ENCODE measurements at places on chromosomes 4 and X.

DNA sequence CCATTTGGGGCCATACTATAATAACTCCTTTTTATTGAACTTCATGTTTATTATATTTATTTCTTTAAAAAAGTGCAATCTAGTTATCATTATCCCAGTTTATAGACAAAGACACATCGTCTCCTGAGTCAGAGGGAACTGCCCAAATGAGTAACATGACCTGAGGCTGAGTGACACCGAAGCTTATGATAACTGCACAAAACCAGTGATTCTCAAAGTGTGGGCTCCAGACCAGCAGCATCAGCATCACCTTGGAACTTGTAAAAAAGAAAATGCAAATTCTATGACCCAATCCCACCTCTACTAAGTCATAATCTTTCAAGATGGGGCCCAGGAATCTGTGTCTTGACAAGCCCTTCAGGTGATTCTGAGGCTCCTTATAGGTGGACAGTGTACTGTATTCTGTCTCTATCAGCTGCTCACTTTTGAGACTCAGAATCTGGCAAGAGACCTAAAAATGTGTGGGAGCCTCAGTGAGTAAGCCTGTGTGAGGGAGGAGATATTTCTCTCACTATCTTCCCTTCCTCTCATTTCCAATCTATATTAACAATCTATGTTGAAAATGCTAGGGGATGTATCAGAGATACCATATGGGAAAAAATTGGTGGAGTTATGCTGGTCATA lies 147.0 kb downstream of the PACRGL start:
- no peak for DNase-seq

GRCh38 chr4:108166441-108167315 lies 2.1 kb downstream of the LEF1 start:
- DNase-seq = no peak

- DNase-seq = no peak
These were observed 316.7 kb downstream of the RPA4 start for GRCh38 chrX:97200454-97200853.

- no peak for DNase-seq
These were observed 2.3 kb upstream of the AMBN start for GRCh38 chr4:70589785-70590184.

DNA sequence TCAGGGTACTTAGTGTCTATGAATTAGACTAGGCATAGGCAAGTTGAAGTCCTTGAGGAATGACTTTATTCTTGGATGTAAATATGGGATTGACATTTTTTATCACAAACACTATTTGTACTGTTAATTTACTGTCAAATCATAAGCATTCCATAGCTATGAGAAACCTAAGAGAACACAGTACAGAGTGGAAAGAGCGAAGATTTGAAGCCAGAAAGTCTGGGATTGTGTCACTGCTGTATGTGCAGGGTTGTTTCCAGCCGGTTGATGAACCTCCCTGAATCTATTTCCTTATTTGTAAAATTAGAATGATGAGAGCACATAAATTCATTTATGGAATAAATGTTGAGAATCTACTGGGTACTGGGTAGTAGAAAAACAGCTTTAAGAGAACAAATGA lies 14.4 kb upstream of the KLHL5 start:
- DNase-seq = no peak

- no peak for DNase-seq
These were observed 441 bp upstream of the ARHGAP4 start for GRCh38 chrX:153926552-153926857.

GRCh38 chr4:46870411-46870810 lies 38.6 kb downstream of the COX7B2 start:
- DNase-seq = no peak

DNA sequence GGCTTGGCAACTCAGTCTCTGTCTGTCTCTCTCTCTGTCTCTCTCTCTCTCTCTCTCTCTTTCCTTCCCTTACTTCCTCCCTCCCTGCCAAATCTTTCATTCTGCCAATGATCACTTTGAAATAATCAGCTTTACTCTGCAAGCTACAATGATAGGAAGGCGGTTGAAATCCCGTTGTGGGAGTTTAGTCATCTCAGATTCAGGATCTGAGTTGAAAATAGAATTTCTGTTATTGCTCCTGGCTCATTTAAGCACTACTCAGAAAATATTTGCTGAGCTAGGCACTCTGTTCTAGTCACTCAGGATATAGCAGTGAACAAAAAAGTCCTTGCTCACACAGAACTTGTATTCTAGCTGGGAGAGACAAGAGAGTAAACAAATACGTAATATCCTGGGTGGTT lies 56.3 kb upstream of the DCTD start:
- DNase-seq = no peak

- DNase-seq = no peak
These were observed 18.1 kb downstream of the CCNQ start for GRCh38 chrX:153580700-153581386.

GRCh38 chr4:128346054-128346716 lies 58.6 kb upstream of the PGRMC2 start:
- DNase-seq = no peak

DNA sequence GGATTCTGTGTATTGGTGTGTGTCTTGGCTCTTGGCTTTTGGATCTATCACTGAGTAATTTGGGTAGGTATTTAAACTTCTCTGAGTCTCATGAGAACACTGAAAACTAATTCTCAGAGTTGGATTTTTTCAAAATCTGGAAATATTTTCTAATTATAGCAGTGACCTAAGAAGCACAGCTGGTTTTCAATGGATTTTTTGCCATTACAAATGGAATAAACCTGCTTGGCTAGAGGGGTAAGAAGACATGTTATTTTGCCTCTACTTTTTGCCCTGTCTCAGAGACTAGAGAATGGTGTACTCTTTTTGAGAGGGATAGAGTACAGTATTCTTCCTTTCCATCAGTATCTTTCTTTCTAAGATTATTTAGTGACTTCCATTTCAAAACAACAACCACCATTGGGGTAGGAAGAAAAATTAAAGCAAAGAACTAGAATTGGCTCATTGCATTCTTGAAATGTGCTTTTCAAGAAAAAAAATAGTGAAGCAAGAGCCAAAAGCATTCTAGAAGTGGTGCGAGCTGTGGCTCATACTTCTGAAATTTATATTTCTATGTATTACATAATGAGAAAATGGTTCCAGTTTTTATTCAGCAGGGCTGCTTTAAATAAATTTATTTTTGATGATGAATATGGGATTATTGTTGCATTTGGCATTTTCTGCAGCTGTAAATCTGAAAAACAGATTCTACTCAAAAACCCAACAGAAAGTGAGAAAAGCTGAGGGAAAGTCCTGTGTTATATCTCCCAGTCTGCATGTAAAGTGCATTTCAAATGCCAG lies 850.2 kb upstream of the SLIT2 start:
- no peak for DNase-seq

DNA sequence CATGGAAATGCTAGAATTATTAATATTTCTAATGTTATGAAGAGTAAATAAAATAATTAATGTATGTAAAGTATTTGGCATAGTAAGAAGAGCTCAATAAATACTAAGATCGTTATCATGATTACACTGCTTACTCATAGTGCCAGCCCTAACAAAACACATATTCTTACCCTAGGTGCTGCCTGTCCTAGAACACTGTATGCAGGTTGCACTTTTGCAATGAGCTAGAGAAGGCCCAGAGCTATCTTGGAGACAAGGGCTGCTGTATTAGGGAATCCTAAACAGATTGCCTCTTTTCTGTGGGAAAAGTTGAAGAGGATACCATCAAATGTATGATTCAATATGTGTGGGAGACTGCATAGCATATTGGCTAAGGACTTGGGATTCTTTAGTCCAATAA lies 48.0 kb upstream of the TMEM164 start:
- no peak for DNase-seq

GRCh38 chr4:146178126-146178525 lies 2.6 kb downstream of the LSM6 start:
- DNase-seq = no peak

DNA sequence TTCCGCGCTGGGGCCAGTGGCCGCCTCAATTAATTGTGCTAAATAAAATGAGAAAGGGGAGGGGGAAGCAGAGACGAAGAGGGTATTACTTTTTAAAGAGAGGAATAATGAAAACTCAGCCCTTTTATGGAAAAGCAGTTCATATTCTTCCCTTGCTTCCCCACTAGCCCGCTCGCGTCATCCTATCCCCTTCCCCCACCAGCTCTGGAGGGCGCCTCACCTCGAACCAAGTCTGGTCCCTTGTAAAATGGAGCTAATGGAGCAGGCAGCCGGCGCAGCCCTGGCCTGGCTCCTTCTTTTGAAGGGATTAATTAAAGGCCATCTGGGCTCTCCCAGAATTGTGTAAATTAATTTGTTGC lies 511 bp upstream of the NKX6-1 start:
- no peak for DNase-seq

DNA sequence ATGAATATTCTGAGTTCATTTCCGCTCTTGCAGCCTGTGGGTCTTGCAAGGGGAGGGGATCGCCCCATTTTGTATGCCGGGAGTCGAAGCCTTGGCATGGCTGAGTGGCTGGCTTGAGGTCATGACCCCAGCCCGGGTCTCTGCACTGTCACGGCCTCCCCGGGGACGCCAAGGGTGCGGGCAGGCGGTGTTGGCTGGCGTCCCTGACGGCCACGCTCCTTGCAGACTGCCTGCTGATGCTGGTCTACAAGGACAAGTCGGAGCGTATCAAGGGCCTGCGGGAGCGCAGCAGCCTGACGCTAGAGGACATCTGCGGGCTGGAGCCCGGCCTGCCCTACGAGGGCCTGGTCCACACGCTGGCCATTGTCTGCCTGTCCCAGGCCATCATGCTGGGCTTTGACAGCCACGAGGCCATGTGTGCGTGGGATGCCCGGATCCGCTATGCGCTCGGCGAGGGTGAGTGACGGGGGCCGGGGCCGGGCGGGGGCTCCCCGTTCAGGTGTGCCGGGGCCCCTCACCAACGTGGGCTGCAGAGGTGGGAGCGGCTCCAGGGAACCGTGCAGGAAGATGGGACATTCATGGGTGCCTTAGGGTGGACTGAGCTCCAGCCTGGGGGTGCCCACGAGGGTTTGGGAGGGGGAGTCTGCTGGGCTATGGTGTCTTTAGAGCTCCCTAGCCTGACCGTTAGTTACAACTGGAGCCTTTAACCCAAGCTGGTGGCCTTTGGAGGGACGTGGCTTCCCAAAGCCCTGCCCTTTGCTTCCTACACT lies 10.3 kb downstream of the DOK7 start:
- DNase-seq = no peak

DNA sequence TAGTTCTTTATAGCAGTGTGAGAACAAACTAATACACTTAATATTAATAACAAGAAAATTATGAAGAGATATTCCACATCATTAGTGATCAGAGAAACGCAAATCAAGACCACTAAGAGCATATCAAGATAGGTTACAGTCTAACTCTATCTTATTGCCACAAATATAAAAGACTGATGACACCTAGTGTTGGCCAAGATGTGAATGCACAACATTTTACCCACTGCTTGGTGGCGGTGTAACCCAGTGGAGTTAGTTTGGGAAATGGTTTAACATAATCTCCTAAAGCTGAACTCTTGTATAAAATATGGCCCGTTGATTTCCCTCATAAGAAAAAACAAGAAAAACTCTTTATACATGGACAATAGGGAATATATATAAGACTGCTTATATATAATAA lies 92.4 kb downstream of the SLITRK2 start:
- no peak for DNase-seq

DNA sequence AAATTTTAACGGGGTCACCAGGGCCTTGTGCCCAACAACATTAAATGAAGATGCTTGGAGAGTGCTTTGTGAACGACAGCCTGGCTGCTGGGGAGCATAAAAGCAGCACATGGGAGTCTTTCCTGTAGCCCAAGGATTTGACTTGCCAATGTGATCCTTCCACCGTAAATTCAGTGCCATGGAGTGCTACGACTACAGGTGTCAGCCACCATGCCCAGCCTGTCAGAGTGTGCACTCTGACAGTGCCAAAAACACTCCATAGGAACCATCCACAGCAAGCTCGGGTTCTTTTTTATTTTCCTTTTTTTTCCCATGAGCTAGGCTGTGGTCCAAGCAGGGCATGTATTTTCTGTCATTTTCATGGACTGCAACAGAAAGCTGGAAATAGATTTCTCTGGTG lies 156.9 kb downstream of the NLGN4X start:
- DNase-seq = no peak

DNA sequence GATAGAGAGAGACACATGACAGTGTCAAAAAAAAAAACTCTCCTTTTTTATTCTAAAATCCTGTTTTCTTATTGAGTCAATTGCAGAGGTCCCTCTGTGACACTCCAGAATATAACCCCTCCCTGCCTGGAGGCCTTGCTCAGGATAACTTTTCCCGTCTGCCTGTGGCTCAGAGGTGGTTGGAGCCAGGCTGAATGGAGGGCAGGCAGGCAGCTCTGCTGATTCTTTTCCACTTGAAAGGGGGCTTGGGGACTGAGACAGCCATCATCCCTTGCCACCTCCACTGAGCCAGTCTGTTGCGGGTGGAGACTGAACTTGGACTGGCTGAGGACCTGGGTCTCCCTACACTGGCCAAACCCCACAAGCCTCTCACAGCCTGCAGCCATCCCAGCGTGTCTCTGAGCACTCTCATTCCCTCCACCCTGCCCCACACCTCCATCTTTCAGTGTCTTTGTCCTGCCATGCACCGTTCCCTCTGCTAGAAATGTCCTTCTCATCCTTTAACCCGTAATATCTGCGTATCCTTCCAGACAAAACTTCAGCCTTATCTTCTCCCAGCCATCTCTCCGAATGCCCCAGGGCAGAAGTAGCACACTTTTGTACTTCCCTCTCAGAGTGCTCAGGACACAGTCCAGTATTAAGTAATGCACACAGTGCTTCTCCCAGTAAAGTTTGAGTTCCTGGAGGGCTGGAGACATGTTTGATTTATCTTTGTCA lies 139.9 kb downstream of the CHIC2 start:
- no peak for DNase-seq

- DNase-seq = no peak
These were observed 42.7 kb downstream of the SMC1A start for GRCh38 chrX:53379747-53380146.

DNA sequence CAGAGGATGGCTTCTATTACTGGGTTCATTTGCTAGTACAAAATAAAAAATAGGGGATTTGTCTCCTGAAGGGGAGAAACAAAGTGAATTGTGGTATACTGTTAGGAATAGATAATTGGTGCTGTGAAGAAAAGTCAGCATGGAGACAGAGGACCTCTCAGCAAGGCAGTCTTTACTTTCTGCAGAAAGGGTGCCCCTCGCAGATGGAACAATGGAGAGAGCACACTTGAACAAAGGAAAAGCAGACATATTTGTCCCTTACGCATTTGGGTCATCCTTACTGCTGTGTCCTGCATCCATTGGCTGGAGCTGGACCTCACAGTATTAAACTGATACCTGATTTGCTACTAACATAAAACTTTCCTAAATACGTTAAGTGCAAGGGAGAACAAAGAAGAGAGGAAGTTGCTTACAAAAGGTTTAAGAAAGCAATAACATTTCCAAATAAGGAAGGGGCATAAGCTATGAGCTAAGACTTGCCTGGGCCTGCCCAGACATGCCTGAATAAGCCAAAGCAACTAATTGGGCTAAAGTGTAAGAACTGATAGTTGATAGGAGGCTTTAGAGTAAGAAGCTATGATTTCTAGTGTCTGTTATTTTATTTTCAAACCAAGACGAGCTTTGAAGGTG lies 83.8 kb downstream of the CCKAR start:
- DNase-seq = no peak

GRCh38 chrX:154791939-154792338 lies 13.3 kb downstream of the MPP1 start:
- DNase-seq = no peak

GRCh38 chr4:120915336-120915735 lies 7.2 kb downstream of the PRDM5 start:
- DNase-seq = no peak

Measured in kidney capillary endothelial cell (primary cell).